ENCODE measurements at places on chromosomes 16 and 17.

DNA sequence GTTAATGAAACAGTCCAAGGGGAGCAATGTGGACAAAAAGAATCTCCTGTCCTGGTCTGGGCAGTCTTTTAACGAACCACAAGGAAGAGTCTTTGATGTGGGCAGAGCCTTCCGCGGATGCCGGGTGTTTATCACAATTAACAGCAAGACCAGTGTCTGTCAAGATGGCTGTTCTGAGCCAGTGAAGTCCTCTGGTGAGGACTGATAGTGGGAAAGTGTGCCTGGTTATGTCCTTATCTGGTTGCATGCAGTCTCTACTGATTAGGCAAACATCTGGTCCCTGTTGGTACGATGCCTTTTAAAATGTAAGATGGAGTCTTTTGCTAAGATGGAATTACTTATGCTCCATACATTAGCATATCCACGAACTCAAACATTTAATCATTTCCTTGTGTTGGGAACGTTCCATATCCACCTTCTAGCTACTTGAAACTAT lies 88.5 kb downstream of the ZNF18 start:
- DNase-seq = no peak

GRCh38 chr17:31680126-31680525 lies 178.9 kb downstream of the COPRS start:
- DNase-seq = no peak

DNA sequence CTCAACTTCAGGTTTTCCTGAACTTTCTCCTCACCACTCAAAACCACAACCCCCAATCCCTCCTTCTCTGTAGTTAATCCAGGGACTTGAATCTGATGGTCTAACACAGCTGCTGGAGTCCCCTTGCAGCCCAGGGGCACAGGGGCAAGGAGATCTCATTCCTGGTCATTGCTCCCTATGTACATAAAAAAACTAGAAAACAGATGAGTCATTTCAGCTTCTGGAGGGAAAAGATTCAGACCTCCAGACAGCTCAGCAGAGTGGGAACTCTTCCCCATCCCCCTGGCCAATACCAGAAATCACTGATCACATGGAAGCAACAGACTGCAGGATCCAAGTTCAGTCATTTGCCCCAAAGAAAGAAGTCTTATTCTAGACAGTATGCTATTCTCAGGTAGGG lies 62.1 kb downstream of the DYNLRB2 start:
- DNase-seq = peak; percentile 8

GRCh38 chr16:86865851-86866662 lies 287.7 kb downstream of the FOXL1 start:
- DNase-seq = peak; percentile 87

GRCh38 chr17:69592692-69593350 lies 178.3 kb downstream of the MAP2K6 start:
- DNase-seq = no peak

DNA sequence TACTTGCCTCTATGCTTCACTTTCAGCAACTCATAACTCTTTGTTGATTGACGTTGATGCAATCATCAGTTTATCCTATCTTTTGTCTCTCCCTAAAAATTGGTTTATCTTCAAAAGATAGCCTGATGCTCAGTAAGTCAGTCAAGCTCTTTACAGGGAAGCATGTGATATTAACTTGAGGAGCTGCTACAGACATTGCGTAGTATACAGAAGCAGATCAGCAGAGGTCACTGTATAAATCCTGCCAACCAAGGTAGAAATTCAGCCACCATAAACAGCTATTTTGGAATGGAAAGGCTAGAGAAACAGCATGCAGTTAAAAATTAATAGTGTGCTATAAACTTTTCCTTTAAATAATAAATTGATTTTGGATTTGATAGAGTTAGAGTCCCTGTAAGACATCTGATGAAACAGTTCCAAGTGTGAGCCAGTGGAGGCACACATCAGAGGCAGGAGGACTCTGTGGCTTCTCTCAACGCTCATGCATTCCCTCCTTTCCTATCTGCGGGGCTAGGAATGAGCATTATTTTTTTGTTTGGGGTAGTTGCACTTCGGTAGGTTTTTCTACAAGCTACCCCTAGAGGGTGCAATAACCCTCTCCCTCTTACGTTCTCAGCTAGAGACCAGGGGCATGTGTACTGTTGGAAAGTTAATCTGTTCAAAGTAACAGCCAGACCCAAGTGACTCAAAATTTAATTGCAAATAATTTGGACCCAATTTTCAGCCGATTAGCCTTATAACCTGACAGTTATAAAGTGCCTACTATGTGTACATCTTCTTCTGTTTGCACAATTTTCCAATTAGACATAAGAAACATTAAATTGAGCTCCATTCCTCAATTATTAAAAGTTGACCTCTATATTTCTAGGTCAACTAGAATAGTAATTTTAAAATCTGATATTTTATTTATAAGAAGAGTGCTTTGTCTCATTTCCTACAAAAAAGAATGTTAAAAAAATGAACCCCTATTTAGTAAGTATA lies 647.7 kb upstream of the SOX9 start:
- no peak for DNase-seq

DNA sequence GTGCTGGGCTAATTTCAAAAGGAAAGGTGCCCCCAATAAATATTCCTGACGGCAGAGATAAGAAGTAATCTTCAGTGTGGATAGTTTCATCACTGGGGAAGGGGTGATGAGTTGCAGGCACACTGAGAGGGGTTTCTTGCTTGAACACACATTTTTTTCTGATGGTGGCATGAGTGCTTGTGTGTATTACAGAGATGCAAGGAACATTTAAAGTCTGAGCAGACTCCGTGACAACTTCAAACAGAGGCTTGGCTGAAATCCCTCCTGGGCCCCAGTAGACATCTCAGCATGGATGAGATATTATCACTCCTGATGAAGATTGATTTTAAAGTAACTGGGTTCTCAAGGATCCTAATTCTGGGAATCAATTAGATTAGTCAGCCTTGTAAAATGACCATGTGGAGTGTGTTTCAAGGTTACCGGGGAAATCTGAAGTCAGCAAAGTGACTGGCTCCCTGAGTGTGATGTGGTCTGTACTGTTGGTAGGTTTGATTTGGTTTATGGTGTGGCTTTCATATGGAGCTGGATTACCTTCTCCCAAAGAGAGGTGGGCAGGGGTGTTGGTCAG lies 435.8 kb upstream of the EEF2KMT start:
- no peak for DNase-seq

DNA sequence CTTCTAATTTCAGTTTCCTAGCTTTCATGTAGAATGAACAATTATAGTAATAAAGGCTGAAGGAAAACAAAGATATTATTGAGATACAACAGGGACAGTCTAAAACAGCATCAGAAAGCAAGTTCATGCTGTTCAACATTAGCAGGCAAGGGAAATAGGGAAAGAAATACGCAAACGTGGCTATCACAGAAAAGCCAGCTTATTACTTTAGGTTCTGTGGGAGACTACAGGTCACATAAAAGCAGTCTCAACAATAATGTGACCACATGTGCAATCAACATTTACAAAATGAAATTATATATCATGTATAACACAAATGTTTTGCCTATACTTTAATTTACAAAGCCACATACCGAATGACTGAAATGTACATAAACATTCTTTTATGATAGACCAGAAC lies 4.9 kb upstream of the TRIM37 start:
- no peak for DNase-seq

- no peak for DNase-seq
Observed at GRCh38 chr17:81173052-81173761, 7.2 kb upstream of the AATK start.

- DNase-seq = no peak
Observed at GRCh38 chr17:33667671-33668070, 374.6 kb upstream of the ASIC2 start.

- no peak for DNase-seq
Observed at GRCh38 chr17:43809121-43809520, 23.8 kb downstream of the MPP3 start.

GRCh38 chr16:11992586-11993524 lies 16.3 kb downstream of the SNX29 start:
- no peak for DNase-seq

GRCh38 chr17:30519166-30519565 lies 42.0 kb downstream of the GOSR1 start:
- no peak for DNase-seq

DNA sequence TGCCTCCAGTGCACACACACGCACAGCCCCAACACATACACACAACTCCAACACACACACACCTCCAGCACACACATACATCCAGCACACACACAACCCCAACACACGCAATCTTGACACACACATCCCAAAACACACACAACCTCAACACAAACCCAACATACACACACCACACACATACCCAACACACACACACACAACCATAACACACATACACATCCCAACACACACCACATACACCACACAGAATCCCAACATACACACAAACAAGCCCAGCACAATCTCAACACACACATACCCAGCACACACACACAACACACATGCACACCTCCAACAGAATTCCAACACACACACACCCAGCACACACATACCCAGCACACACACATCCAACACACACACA lies 301.1 kb downstream of the ABCC12 start:
- peak; percentile 15 for DNase-seq

DNA sequence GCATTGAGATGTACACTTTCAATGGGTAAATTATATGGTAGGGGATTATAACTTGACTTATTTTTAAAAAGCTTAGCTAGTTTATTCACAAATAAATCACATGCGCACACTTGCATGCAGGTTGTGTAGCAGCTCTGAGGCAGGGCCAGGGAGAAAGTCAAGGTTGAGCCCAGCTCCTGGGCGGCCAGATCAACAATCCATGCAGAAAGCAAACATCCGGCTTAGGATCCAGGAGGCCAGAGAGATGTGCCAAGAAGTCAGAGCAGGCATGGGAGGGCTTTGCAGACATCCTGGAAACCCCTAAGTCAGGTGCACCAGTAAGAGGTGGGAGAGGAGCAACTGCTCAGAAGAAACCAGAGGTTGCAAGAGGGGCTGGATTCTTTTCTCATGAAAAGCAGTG lies 186.5 kb downstream of the AXIN2 start:
- no peak for DNase-seq

DNA sequence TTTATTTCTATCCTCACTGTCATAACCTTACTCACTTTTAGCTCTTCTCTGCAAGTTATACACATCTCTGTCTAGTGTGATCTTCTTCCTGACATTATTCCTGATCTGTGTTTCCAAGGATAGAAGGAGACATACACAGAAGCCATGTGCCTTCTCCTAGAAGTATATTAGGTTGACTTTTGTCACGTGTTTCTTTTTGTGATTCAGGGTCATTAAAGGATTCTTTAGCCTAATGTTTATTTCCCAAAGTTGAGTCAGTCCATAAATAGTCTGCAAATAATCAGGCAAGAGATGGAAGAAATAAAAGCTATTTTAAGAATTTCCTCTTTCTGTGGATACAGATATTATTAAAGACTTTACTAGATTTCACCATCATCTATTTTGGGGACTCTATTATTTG lies 214.1 kb upstream of the GOT2 start:
- no peak for DNase-seq

- DNase-seq = no peak
Observed at GRCh38 chr16:85125570-85126393, 13.5 kb upstream of the CIBAR2 start.

- no peak for DNase-seq
Observed at GRCh38 chr16:56600398-56600999, 7.9 kb upstream of the MT2A start.

GRCh38 chr16:30567160-30567990 lies 4.1 kb downstream of the ZNF688 start:
- no peak for DNase-seq

DNA sequence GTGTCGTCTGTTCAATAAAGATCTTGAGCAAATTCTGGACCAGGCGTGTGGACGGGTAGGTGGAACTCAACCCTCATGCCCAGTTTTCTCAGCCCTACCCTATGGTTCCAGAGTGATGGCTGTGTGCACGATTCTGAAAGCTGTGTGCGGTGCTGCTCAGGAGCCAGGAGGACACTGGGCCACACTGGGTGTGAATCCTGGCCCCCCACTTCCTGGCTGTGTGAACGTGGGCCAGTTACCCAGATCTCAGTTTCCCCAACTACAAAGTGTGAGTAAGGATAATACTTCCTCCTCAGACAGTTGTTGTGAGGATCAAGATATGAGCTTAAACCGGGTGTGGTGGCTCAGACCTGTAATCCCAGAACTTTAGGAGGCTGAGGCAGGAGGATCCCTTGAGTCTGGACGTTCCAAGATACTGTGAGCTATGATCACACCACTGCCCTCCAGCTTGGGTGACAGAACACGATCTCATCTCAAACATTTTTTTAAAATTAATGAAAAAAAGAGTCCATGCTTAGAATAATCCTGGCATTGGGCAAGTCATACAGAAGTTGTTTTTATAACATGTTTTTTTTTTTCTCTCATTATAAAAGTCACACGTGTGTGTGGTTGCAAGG lies 14.7 kb upstream of the MPRIP start:
- no peak for DNase-seq

DNA sequence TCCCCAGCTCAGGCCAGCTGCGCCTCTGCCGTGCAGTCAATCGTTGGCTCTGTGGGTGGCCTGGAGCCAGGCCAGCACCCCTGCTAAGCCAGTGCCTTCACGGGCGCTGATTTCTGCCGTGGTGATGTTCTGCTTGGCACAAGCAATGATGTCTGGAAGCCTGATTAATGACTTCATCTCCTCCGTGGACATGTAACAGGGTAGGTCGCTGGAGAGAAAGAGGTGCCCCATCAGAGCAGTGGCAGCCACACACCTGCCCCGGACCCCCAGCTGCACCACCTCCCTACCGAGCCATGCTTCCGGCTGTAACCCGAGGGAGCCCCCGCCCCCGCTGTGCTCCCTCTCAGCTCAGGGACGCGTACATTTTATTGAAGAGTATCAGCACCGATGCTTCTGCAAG lies 1.9 kb downstream of the ARL16 start:
- no peak for DNase-seq

DNA sequence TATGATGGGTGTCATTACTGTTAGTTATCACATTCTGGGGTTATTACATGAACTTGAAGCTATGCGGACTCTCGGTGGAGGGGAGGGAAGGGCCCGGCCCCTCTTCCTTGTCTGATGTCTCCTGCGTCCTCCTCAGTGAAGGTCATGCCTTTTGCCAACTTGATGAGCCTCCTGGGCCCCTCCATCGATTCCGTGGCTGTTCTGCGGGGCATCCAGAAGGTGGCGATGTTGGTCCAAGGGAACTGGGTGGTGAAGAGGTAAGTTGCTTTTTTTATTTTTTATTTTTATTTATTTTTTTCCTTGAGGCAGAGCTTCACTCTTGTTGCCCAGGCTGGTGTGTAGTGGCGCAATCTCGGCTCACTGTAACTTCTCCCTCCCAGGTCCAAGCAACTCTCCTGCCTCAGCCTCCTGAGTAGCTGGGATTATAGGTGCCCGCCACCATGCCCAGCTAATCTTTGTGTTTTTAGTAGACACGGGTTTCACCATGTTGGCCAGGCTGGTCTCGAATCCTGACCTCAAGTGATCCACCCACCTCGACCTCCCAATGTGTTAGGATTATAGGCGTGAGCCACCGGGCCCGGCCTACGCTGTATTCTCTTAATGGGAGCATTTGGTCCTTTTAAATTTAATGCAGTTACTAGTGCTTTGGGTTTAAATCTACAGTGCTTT lies 21.6 kb downstream of the POLR3E start:
- DNase-seq = peak; percentile 81

Data from osteocyte (in vitro differentiated cells).